ENCODE measurements at places on chromosomes 3 and 15.

- DNase-seq, result no peak
Observed at GRCh38 chr15:35953424-35953823, 407.5 kb upstream of the DPH6 start.

DNA sequence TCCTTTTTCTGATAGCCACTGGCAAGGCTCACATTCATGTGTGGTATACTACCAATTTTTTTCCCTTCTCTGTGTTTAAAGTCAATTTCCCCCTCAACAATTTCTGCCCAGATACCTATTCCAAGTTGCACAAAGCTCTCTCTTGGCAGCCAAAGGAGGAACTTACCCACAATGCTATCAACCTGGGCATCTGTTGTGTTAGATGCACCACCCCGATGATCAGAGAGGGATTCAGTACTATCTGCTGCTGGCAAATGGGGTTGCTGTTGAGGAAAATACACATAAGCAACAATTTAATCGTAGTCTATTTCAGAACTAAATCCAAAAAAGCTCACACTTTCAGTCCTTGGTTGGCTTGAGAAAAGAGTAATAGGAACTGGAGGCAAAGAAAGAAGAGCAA, 46.1 kb downstream of the AAGAB start:
- no peak for DNase-seq

DNA sequence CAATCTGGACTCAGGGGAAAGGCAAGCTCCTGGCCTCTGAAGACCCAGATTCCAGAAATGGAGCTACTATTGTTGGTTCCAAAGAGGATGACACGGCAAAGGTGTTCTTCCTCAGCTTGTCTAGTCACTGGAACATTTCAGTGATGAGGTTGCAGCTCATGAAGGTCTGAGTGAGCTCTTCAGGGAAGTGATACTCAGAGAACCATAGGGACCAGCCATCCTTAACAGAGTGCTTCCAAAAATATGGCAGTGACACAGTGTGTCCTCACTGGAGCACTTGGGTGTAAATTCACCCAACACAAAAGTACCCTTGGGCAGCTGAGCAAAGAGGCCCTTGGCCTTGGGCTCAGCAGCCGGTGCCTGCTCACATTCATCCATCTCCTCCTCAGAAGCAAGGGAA, 46.3 kb downstream of the SPTSSB start:
- DNase-seq, result no peak

GRCh38 chr3:159624616-159625015, 364.0 kb upstream of the IL12A start:
- DNase-seq, result no peak

DNA sequence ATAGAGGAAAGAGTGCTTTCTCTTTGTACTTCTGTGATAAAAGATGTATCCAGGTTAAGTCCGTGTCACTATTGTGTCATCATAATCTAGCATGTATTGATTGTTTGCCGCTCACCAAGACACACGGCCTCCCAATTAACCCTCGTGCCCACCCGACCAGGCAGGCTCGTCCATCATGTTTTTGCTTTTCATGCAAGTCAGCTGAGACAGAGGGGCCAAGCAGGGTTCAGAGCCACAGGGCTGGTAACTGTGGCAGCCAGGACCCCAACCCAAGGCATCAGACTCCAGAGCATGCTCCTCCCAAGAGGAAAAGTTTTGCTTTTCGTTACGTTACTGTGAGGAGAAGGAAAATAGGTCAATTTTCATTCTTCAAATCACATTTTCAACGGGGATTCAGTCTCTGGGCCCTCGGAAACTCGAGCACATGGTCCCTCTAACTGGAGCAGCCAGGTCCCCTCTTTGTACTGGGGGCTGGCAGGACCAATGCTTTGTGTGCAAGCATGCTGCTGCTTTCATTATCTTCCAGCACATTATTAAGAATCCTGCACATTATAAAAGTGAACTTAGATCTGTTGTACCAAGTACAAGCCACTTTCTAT, 161.1 kb upstream of the TOPAZ1 start:
- no peak for DNase-seq

GRCh38 chr15:95013381-95013780, 782.0 kb downstream of the MCTP2 start:
- DNase-seq, result no peak

- no peak for DNase-seq
Observed at GRCh38 chr15:88735212-88735611, 68.0 kb upstream of the ACAN start.

DNA sequence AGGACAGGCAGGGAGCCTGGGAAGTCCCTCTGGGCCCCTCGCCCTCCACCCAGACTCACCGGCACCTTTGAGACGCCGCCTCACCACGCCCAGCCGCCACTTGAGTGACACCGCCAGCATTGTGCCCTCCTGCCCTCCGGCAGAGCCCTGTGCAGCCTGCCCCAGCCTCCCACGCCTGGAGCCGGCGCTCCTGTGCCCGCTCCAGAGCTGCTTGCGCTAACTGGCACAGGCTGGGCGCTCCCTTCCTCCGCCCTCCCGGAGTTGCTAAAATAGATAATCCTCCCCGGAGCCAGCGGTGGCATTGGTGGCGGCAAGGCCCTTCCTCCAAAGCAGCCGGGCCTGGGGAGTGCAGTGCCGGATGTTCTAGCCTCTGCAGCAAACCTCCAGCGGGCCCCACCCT, 15.7 kb upstream of the GRIP2 start:
- no peak for DNase-seq

DNA sequence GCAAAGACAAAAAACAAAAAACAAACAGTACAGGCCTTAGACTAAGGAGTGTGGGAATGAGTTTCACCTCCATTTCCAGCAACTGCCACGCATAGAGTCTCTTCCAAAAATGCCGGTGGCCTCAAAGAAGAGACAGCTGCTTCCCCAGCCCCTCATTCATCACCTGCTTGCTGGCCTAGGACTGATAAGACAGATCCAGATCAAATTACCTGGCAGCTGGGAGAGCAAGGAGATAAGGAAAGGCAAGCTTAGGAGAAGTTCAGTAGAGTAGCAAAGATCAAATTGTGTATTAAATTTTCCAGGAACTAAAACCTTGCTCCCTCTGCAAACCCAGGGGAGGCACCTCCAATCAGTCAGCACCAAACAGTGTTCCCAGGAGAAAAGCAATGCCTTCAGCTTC, 325.8 kb upstream of the CTNNB1 start:
- no peak for DNase-seq

DNA sequence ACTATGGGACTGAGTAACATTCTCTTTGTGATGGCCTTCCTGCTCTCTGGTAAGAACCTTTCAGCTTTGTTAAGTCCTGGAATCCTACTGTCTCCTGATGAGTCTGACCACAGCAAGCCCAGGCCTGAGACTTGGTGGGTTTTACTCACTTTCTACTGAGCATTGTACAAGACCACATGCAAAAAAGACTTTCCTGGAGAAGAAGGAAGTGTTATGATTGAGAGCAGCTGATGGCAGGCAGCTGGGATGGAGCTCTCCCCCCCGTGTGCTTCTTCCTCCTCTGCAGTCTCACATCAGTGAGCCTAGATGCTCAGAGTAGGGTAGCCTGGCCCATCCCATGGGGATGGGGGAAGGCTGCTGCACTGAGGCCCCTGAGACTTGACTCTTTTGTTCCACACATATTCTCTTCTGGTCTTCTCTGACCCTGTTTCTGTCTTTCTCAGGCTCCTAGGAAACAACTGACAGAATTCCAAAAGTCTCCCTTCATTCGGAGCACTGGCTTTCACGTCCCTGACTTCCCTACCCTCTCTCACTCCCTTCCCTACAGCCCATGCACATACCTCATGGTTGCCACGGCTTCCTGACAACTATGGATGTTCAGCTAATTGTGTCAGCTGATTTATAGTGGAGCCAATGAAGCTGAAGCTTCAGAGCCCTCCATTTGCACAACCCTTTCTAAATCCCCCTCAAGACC, 36.6 kb downstream of the CD86 start:
- no peak for DNase-seq

DNA sequence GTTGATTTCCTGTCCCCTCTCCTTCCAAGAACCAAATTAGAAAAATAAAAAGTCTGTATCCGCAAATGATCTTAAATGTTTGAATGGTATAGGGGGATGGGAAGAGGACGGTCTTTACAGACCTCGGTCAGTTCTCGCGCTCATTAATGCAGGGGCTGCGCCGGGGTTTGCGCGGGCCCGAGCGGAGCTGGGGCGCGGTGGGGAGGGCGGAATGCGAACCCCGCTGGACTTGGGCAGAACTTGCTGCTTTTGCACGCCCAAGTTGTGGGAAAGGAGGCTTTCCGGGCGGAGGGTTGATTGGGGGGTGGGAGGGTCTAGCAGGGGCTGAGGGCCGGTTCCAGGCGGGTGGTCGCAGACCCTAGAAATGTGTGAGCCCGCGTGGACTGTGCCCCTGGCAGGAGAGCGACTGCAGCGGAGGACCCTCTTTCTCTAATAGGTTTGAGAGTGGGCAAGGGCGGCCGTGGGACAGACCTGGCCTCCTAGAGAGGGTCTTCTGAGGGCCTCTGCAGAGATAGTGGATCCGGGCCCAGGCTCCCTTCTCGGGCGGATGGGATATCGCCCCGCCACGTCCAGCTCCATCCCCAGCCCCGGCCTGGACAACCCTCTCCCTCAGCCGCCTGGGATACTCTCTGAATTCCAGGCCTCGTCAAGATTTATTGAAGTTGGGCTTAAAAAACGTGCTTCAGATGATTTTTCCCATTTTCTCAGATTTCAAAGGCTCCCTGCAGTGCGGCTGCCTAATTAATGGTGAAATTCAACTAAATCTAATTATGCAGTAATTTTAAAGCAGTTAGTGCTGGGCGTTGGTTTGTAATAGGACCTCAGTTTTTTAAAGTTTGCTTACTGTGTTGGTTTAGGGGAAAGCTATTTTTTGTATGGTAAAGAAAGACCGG, 11.3 kb downstream of the NR2F2 start:
- DNase-seq, result no peak

DNA sequence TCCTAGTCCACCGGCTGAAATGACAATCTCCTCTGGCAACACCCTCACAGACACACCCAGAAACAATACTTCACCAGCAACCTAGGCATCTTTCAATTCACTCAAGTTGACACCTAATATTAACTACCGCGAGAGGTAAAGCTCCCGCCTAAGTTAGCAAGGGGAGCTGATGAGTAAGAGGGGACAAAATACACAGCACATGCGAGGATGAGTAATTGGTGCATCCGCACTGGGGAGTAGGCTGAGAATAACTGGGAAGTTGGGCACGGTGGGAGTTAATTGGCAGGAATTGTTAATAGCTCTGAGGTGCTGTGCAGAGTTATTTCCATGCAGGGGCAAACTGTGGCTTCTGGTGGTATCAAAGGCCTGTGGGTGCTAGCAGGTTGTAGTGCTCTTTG, 14.5 kb upstream of the PLD1 start:
- DNase-seq, result no peak

DNA sequence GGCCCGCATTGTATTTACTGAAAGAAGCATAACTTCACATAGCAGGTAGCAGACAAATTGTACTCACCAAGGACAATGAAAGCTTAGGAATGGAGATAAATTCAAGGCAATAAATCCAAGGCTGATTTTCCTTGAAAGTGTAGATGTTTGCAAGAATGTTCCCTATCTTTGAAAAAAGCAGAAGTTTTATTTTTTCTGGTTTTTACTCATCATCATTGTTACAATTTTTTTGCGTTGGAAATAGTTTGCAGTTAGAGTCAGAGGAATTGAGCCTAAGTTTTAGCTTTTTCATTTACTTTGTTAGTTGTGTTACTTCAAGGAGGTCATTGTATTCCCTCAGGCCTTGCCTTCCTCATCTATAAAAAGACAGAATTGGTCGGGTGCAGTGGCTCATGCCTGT, 213.9 kb upstream of the TBL1XR1 start:
- DNase-seq, result no peak

GRCh38 chr3:102741105-102741504, 306.3 kb downstream of the ZPLD1 start:
- no peak for DNase-seq

DNA sequence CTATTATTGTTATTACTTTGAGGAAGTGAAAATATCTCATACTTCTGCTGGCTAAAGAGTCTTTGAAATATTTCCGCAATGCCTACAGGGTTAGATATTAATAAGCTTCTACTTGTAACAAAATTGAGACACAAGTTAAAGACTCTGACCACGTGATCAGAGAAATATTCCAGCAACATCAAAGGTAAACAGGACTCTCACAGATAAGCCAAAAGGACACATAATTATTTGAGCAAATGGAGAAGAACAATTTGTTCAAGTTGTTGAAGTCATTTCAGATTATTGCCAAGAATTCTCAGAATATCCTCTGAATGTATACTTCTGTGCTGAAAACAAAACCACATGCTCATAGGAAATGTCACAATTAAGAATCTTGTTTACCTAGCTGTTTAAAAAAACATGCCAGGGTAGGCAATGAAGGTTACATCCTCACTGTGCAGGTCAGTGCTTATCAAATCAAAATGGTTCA, 225.8 kb upstream of the ALCAM start:
- DNase-seq, result no peak

DNA sequence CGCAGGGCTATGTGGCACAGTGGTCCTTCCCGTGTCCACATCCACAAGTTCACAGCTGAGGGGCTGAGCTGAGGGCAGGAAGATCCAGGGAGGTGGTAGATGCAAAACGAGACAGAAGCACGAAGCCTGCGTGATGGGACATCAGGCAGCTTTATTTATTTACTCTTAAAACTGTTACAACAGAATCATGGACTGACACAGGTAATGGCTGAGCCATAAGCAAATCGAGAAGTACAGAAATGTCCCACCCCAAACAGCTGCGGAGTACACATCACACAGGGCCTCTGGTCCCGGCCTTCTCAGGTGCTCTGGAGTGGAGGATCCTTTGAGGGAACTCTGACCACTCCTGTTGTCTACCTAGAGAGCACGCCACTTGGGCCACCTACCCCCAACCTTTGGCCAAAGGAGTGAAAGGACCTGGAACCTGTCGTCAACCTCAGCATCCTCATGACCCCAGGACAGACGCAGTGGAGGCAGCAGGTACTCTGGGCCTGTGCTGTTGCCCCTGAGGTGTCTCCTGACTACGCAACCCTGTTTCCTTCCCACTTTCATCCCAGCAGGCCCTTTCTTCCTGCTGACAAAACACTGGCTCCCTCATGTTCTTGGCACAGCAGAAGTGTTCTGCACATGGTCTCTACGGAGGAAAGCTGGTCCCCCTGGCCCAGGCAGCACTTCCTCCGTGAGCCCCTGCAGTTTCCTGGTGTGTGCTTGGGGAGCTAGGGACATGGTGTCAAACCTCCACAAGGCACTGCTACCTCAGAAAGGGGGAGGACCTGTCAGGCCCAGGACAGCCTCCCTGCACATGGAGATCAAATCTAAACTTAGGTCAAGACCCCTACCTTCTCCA, 47.8 kb downstream of the DHX30 start:
- DNase-seq, result no peak

DNA sequence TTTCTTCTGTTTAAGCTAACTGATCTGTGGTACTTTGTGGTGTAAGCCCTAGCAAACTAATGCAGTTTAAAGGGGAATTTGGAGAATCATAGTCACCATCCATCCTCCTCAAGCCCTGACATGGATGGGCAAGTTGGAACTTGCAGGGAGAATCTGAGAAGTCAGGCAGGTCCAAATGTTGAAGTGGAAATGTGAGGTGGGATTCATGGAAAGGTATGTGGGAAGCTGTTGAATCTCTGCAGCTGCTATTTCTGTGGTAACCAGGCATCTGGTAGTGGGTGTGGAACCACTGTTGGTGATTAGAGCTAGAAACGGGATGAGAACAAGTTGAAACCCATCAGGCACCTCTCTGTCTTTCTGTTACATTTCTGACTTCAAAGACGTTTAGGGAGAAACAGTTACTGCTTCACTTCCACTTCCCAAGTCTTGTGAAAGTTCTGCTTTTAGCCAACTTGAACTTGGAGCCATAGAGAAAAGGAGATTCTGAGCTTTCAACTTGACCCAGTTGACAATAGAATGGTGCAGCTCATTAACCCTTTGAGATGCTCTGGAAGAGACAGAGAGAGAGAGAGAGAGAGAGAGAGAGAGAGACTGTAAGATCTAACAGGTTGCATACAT, 38.1 kb upstream of the NMNAT3 start:
- no peak for DNase-seq

Data from stimulated activated CD4-positive, alpha-beta T cell treated with anti-CD3 and anti-CD28 coated beads, TNF-alpha, amount 100 ng/mL, for 4 hours (primary cell).